AG04449 (cell line): ENCODE measurements at places on chromosomes 3 and 15.
A peak's percentile ranks its signal among the peaks of the same experiment; 100 is the strongest.

DNA sequence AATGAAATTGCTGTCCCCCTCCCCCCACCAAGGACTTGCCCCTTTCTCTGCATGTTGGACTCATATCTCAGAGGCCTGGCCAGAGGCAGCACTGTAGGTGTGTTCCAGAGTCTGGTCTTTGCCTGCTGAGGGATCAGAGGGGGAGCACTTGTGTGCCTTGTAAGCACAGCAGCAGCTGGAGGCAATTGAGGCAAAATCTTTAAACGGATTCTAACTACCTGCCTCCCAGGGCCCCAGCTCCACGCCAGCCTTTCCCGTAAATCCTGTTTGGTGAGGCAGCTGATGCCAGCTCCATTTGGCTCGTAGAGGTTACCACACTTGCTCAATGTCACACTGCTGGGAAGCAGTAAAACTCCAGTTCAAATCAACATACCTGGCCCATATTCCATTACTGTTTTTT is 2.3 kb upstream of the IDH2 start:
- DNase-seq, result no peak

- DNase-seq, result peak; percentile 61
These were observed 10.5 kb downstream of the ISG20 start for GRCh38 chr15:88649286-88649733.

- DNase-seq, result no peak
These were observed 230.4 kb upstream of the BHLHE40 start for GRCh38 chr3:4748701-4749378.

DNA sequence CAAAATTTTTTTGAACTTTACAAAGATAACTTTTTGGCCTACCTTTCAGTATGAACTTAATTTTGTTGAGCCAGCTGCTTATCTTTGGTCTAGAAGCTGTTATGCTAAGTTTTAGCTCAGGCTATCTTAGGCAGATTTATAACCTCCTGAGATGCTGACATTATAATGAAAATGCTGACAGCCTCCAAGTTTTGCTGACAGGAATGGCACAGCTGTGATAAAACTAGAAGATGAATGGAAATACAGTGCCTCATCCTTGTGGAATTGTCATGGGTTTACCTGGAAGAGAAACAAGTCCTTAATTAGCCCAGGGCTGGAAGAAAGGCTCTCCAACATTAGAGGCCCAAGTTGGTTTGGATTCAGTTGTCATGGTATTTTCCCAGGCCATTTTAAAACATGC is 123.3 kb downstream of the OXSM start:
- DNase-seq, result no peak

- no peak for DNase-seq
These were observed 25.7 kb downstream of the RGMA start for GRCh38 chr15:93063262-93063671.

- no peak for DNase-seq
These were observed 234.7 kb upstream of the LYSMD4 start for GRCh38 chr15:99967841-99968371.

GRCh38 chr3:142507241-142507640 is 59.4 kb upstream of the XRN1 start:
- DNase-seq, result no peak

GRCh38 chr15:69393831-69394491 is 20.2 kb upstream of the KIF23 start:
- no peak for DNase-seq

DNA sequence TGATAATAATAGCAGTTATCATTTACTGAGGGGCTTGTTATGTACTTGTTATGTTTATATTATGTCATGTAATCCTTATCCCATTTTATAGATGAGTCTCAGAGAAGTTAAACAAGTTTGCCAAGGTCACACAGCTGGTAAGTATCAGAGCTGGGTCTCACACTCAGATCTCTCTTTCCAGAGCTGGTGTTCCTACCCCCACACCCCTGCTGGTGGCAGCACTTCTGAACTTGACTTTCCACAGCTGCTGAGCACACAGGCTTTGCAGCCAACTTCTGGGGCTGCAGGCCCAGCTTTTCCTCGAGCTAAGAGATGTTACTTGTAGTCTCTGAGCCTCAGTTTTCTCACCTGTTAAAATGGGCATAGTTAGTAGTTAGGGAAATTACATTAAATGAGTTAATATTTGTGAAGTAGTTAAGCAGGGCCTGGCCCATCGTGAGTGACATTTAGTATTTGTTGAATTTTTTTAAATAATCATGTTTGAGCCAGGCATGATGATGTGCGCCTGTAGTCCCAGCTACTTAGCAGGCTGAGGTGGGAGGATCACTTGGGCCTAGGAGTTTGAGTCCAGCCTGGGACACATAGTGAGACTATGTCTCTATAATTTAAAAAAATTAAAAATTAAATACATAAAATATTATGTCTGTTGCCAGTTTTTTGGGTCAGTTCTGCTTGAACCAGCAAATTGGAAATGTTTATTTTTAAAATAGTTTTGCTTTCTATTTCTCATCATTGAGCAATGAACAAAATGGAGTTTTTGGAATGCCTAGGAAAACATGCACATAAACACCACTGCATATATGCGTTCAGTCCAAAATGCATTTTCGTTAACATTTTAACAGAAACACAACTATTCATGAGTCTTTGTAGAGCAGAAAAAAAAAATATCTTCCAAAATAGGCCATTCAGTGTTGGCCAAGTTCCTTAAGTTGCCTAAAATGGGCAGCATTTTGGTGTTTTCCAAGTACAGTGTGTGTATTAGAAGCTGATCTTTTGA is 87.3 kb downstream of the SMAD6 start:
- DNase-seq, result no peak

GRCh38 chr3:51819709-51820406 is 40.8 kb upstream of the IQCF6 start:
- DNase-seq, result no peak

DNA sequence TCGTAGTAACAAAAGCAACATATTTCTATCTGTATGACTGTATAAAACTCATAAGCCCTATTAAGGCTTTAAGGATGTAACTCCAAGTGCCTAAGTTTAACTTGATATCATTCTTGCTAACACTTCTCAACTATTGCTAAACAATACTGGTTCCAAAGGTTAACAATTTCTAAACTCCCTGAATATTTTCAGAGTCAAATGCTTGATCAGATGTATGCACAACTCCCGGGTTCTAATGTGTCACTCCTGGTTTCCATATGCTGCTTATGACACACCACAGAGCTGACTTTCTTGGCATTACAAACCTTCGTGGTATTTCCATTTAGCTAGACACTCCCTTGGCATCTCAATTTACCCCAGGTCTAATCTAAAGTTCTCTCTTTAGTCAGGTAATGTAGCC is 26.3 kb downstream of the DZIP1L start:
- peak; percentile 40 for DNase-seq
